ENCODE measurements at places on chromosomes 1 and 21.

- DNase-seq = no peak
Observed at GRCh38 chr1:13735168-13735930, 35.4 kb downstream of the PRDM2 start.

DNA sequence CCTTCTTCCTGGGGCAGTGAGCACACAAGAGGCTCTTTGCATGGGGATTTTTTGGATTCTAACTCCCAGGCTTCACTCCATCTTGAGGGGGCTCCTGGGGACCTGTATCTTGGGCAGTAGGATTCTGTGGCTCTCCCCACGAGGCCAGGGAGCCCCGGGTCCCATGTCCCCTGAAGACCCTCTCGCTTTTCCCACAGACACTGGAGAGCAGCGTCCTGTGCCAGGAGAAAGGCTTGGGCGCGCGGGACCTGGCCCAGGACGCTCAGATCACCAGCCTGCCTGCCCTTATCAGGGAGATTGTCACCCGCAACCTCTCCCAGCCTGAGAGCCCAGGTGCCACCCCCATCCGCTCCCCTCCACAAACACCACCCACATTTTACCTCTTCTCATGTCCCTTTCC lies 735 bp downstream of the CROCC start:
- no peak for DNase-seq

GRCh38 chr1:110433213-110433612 lies 17.7 kb upstream of the PROK1 start:
- DNase-seq = no peak

DNA sequence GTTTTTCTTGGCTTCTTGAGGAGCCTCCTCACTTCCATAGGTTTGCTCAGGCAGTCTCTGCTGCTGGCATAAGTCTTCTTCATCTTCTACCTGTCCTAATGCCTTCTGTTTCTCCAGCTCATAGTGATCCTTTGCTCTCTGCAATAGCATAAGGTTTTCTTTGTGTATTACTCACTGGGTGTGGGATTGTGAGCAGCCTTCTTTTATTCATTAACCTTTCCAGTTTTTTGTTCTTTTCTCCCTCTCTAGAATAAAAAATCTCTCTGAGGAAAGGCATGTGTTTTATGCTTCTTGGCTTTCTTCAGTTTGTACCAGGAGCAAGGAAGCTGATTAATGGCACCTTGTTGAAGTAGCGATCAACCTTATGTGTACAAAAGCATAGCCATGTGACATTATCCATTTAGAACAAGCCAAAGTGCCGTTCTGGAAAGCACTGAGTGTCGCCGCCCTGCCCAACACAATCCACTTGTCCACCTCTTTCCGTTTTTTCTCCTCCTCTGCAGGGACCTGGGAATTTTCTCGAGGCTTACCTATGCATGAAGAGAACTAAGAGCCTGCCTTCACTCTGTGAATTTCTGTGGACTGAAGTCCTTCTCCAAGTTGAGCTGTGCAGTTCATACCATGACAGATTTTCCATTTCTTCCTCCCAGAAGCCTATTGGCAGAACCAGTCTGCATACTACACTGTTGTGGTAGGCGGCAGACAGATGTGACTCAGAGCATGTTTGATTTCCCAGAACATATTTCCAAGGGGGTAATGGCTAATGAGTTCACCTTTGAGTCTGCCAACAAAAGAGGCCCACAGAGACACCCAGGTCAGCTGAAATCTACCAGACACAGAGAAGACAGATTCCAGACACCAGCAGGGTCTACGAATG lies 39.0 kb downstream of the DPT start:
- DNase-seq = peak; percentile 40

GRCh38 chr1:41420351-41420750 lies 59.1 kb downstream of the FOXO6 start:
- no peak for DNase-seq

DNA sequence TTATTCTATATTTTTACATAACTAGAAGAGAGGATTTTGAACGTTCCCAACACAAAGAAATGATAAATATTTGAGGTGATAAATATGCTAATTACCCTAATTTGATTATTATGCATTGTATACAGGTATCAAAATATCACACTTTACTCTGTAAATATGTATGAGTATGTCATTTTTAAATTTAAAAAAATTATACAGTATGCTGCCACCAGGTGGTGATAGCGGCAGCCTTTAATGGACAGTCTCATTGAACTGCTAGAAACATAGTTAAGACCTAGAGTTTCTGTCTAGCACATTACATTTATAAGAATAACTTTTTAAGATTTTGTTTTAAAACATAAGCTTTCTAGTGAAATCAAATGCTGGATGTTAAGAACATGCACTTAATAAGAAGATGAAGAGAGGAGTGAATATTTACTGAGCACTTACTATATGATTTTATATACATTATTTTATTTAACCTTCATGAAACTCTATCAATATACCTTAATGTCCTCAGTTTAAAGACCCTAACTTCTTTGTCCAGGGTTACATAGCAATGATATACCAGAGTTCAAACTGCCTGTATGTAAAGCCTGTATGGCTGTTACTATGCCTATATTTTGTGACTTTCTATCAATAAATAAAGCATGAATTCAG lies 207.1 kb downstream of the NUF2 start:
- DNase-seq = peak; percentile 36

GRCh38 chr1:162077648-162078299 lies 8.3 kb downstream of the NOS1AP start:
- DNase-seq = no peak

GRCh38 chr1:95699149-95699953 lies 465.3 kb downstream of the RWDD3 start:
- no peak for DNase-seq

GRCh38 chr1:40530735-40531380 lies 579 bp upstream of the ZNF684 start:
- DNase-seq = peak; percentile 3

GRCh38 chr1:118535901-118536300 lies 350.9 kb upstream of the SPAG17 start:
- DNase-seq = no peak

DNA sequence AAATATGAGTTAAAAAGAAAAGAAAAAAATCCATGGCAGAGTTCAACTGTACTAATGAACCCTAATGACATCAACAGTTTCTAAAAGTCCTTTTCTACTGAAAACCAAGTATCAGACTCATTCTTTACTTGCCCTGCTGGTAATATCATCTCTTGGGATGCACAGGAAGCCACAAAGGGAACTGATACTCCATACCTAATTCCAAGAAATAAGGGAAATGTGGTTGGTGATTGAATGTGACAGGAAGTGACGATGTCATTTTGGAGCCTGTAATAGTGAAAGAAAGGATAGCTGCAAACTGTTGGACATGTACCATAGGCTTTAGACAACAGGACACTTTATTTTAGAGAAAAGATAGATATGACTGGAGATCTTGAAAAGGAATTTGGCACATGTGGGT lies 98.7 kb upstream of the VAV3 start:
- DNase-seq = no peak

- DNase-seq = peak; percentile 38
Observed at GRCh38 chr1:226110249-226111097, 48.0 kb downstream of the H3-3A start.

DNA sequence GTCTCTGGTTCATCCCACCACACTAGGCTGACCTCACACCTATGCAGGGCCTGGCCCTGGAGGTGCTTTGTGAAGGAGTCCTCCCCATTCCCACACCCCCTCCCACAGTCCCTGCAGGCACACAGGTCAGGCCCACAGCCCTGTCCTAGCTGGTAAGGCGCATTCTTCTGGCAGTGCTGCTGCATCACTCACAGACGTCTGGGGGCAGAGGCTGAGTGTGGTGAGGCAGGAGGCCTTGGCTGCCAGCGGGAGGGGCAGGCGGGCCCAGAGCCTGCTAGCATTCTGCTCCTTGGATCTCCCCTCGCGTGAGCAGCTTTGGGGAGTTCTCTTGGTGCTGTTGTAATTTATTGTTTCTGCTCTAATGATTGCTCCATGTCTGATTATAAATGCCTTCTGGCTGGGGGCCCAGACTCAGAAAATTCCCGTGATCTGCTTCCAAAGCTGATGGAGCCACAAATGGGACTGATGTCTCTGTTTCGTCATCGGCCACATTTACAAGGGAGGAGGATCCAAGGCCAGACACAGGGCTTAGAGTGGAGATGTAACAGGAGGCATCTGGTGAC lies 62.9 kb downstream of the TRABD2B start:
- peak; percentile 75 for DNase-seq
